Osteoblast (primary cell): ENCODE measurements at places on chromosomes 4 and X.
A peak's percentile ranks its signal among the peaks of the same experiment; 100 is the strongest.

- no peaks in the 10 kb centered on the region for H3K36me3 ChIP-seq
- peaks cover 7% of the 10 kb centered on the region for H3K4me1 ChIP-seq
- no peak for DNase-seq
- no peaks in the 10 kb centered on the region for H3K27me3 ChIP-seq
- no peak overlapping the region for H3K27ac ChIP-seq
These were observed 34.4 kb upstream of the ARHGEF6 start for GRCh38 chrX:136814847-136815750.

GRCh38 chr4:136121426-136121825 is 1410.9 kb downstream of the PCDH18 start:
- H3K4me1 ChIP-seq = no peaks in the 10 kb centered on the region
- no peaks in the 10 kb centered on the region for H3K36me3 ChIP-seq
- no peak overlapping the region for H3K4me3 ChIP-seq
- H3K27me3 ChIP-seq = no peaks in the 10 kb centered on the region
- DNase-seq = no peak
- no peak overlapping the region for H3K27ac ChIP-seq

DNA sequence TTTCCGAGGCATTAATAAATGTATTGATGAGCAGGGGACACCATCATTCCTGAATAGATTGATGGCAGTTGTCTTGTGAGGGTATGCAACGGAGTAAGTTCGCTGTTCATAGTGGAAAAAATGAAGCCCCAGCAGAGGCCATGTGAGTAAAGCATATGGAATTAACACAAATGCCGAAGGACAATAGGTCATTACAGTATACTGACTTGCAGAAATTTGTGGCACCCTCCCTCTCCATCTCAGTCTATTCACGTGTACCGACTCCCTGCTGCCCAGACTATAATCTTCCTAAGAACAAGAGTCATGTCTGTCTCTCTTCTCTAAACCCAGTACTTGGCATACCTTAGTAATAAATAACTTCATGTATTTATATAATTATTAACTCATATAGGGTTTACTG is 47.1 kb upstream of the PCDH10 start:
- H3K27me3 ChIP-seq = no peaks in the 10 kb centered on the region
- H3K27ac ChIP-seq = no peak overlapping the region
- H3K4me3 ChIP-seq = no peak overlapping the region
- DNase-seq = no peak
- H3K36me3 ChIP-seq = no peaks in the 10 kb centered on the region
- no peaks in the 10 kb centered on the region for H3K4me1 ChIP-seq

- no peaks in the 10 kb centered on the region for H3K36me3 ChIP-seq
- H3K27me3 ChIP-seq = no peaks in the 10 kb centered on the region
- no peak overlapping the region for H3K4me3 ChIP-seq
- DNase-seq = no peak
- no peaks in the 10 kb centered on the region for H3K4me1 ChIP-seq
- no peak overlapping the region for H3K27ac ChIP-seq
These were observed 181.3 kb downstream of the NWD2 start for GRCh38 chr4:37425857-37426256.

DNA sequence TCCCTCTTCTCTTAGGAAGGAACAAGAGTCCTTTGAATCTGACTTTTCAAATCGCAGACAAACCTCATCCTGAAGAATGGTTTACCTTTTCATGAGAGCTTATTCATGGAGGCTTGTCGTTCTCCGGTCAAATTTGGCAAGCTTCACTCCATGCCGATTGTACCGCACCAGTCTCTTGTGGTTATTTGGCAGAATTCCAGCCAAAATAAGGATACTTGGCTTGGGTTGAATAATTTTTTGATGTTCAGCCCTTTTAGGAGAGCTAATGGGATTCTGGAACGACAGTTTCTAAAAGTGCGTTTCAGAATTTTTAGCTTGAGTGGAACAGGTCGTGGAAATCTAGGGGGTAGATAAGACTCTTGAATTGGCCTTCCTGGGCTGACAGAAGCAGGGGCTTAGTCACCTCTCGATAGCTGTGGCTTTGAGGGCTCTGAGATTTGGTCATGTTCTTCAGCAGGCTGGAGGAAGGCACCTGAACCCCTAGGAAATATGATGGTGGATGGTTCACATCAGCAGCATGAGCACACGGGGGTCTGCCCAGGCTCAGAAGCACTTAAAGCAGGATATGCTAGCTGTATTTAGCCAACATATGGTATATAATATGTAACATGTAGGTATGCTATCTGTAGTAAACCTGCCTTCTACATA is 1.5 kb downstream of the KLHL2 start:
- peak; percentile 69 for DNase-seq
- no peaks in the 10 kb centered on the region for H3K36me3 ChIP-seq
- no peak overlapping the region for H3K27ac ChIP-seq
- H3K4me1 ChIP-seq = peaks cover 21% of the 10 kb centered on the region
- H3K4me3 ChIP-seq = peak overlapping the region; percentile 88
- no peaks in the 10 kb centered on the region for H3K27me3 ChIP-seq

DNA sequence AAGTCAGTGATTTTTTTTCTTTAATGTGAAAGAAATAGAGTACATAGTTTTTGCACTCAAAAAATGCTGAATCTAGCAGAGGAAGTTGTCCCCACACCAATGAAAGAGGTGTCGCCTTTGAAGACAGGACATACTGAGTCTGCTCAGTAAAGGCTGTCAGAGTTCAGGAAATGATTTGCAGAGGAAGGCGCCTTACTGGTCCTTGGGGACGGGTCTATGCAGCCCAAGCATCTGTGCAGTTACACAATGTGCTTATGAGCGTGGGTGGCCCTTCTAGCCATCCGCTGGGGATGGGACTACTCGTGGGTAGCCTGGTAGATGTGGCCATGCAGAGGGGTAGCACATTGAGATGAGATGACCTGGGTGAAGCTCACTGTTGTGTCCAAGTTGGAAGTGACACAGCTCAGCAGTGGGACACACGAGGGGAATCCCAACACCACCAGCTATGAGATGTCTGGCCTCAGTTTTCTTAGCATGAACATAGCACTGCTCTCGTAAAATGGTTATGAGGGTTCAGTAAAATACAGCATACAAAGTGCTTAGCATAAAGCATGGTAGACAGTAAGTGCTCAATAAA is 116.5 kb upstream of the RBPJ start:
- no peak overlapping the region for H3K4me3 ChIP-seq
- peaks cover 21% of the 10 kb centered on the region for H3K4me1 ChIP-seq
- H3K27me3 ChIP-seq = peaks cover 8% of the 10 kb centered on the region
- DNase-seq = no peak

GRCh38 chrX:53374222-53374820 is 48.1 kb downstream of the SMC1A start:
- no peaks in the 10 kb centered on the region for H3K27me3 ChIP-seq
- peaks cover 3% of the 10 kb centered on the region for H3K36me3 ChIP-seq
- DNase-seq = peak; percentile 82

DNA sequence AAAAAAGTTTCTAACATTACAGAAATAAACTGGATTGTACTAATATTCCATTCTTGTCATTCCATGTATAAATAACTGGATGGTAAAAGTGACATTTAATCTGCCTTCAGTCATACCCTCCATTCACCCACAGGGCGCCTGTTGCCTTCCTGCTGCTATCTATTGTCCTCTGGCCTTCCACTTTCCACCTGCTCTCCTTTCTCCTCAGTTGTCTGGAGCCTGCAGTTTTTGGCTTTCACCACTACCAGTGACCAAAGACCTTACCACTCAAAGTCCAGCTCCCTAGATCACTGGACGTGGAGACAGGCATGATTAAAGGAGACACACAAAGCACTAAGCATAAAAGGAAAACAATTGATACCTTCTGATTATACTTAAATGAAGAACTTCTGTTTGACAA is 46.2 kb upstream of the NHS start:
- H3K4me3 ChIP-seq = no peak overlapping the region
- DNase-seq = no peak
- H3K36me3 ChIP-seq = no peaks in the 10 kb centered on the region

DNA sequence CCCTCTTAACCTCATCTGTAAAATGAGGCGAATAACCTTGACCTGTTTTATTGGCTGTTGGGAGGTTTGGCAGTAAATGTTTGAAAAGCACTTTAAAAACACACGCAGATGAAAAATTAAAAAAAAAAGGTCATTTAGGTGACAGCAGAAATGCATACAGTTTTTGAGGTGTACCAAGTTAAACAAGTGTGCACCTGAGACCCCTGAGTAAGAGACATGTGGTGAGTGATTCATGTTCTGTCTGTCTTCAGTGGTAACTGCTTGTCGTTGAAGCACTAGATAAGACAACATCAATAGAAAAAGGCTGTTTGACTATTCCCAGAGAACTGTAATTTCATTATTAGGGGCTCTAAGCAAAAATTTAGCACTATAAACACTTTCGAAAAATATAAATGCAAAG is 608.4 kb upstream of the PITX2 start:
- H3K36me3 ChIP-seq = no peaks in the 10 kb centered on the region
- no peak overlapping the region for H3K4me3 ChIP-seq
- no peak overlapping the region for H3K27ac ChIP-seq
- H3K27me3 ChIP-seq = no peaks in the 10 kb centered on the region

DNA sequence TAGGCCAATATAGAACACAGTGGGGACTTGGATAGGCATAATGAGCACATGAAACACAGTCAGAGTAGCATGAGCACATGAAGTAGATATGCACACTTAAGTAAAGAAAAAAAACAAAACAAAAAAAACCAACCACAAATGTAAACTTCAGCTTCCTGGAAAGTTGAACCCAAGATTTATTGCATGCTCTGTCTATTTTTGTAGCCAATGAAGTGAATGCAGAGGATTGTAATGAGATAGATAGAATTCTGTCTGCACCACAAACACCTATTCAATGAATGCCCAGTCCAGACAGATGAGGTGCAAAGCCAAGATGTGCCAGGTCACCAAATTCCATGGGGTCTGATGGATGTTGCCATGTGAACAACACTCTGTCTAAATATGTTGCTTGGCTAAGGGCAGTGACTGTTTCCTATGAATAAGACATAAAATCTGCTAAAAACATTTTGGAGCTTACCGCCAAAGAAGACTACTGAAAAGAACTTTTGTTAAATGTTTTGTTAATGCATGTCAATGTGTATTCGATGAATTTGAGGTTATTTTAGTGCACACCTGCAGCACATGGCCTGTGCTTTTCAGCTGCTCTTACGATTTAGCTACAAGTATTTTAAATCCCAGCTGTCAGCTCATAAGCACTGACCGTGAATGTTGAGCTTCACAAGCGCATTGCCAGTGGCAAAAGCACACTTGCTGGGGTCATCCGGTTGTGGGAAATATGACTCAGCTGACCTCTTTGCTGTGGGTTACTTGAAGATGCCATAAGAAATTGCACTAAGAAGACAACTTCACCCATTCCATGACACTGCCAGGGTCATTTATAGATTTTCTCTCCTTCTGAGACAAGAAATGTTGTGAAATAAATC is 374.8 kb upstream of the GNPDA2 start:
- no peak for DNase-seq
- no peaks in the 10 kb centered on the region for H3K4me1 ChIP-seq
- H3K36me3 ChIP-seq = no peaks in the 10 kb centered on the region
- no peak overlapping the region for H3K4me3 ChIP-seq
- no peak overlapping the region for H3K27ac ChIP-seq

DNA sequence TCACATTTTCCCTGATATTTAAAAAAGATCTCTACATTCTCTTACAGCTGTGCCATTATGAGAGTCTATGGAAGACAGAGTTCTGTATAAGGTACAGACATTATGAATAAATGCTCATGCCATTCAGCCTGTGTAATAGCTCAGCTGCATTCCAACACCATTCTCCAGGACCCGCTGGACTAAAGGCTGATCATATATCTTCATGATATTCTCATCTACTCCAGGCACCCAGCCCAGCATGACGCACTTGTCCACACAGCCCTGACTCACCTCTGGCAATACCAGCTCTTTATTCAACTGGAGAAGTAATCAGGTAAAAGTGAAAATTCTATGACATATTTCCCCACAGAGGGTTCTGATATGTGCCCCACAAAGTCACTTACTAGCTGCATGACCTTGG is 437.5 kb upstream of the FGF16 start:
- H3K27ac ChIP-seq = no peak overlapping the region
- no peaks in the 10 kb centered on the region for H3K27me3 ChIP-seq
- no peaks in the 10 kb centered on the region for H3K4me1 ChIP-seq
- no peak for DNase-seq
- H3K36me3 ChIP-seq = no peaks in the 10 kb centered on the region
- H3K4me3 ChIP-seq = no peak overlapping the region

DNA sequence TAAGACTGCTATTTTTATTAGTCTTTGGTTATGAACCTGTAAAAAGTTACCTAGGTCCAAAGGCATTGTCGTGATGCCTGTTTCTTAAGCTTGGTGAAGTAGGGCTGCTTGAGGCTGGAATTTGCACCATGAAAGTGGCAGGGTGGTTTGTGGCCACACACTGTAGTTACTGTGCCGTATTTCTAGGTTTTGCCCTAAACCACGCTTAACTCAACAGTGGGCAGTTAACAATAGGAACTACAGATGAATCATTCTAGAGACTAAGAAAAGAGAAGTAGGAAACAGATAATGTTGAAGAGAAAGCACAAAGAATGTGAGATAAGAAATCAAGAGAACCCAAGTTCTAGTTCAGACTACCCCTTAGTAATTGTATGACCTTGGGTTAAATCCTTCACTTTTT is 11.5 kb downstream of the ETNPPL start:
- no peaks in the 10 kb centered on the region for H3K36me3 ChIP-seq
- H3K27ac ChIP-seq = no peak overlapping the region
- H3K4me1 ChIP-seq = no peaks in the 10 kb centered on the region
- H3K27me3 ChIP-seq = no peaks in the 10 kb centered on the region
- DNase-seq = no peak

DNA sequence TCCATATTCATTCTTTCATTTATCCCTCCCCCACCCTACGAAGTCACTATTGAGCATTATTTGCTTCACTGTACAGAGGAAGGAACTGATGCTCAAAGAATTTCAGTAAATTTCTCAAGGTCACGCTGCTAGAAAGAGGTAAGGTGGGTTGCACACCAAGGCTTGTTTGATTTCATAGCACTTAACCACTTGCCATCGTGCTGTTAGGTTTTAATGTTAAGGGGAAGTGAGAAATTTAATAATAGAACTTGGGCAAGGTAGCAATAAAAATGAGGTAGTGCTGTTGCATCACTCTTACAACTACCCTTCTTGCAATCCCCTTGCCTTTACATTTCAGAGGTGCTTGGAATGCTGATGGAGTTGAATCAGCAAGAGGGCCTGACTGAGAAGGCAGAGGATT is 343.1 kb downstream of the MID1IP1 start:
- peaks cover 21% of the 10 kb centered on the region for H3K27me3 ChIP-seq
- DNase-seq = no peak
- no peaks in the 10 kb centered on the region for H3K4me1 ChIP-seq
- no peak overlapping the region for H3K27ac ChIP-seq

- no peak for DNase-seq
- no peaks in the 10 kb centered on the region for H3K36me3 ChIP-seq
- H3K4me3 ChIP-seq = no peak overlapping the region
- H3K27me3 ChIP-seq = peaks cover 5% of the 10 kb centered on the region
- no peak overlapping the region for H3K27ac ChIP-seq
These were observed 146.4 kb upstream of the DIAPH2 start for GRCh38 chrX:96538104-96538725.

GRCh38 chr4:153518637-153519389 is 52.7 kb downstream of the TMEM131L start:
- no peak overlapping the region for H3K27ac ChIP-seq
- H3K4me3 ChIP-seq = no peak overlapping the region
- H3K36me3 ChIP-seq = no peaks in the 10 kb centered on the region
